ENCODE measurements at places on chromosomes 3 and 15. TPM values are rescaled to one million over a fixed set of nuclear protein-coding genes. Genes with fewer than 3 reads are reported as not detected.

TMC3 gene
- total RNA-seq, result not detected

IL20RB gene
- 1.6 TPM for total RNA-seq

OR5K2 gene
- not detected for total RNA-seq

RFC4 gene
- total RNA-seq, result 17.0 TPM

B3GNT5 gene
- total RNA-seq, result 22.0 TPM

PLSCR5 gene
- total RNA-seq, result 98.5 TPM

CLDN11 gene
- total RNA-seq, result 2.4 TPM

OXNAD1 gene
- total RNA-seq, result 8.9 TPM

CHRD gene
- not detected for total RNA-seq

CORO2B gene
- under 0.01 TPM for total RNA-seq

TRH gene
- not detected for total RNA-seq

NOX5 gene
- total RNA-seq, result 0.22 TPM

INSYN1 gene
- total RNA-seq, result under 0.01 TPM

CGNL1 gene
- total RNA-seq, result 0.33 TPM

SLC9A9 gene
- total RNA-seq, result under 0.01 TPM

SNURF gene
- 7.9 TPM for total RNA-seq

SLC2A2 gene
- 0.11 TPM for total RNA-seq

PPARG gene
- 49.5 TPM for total RNA-seq

ZNF620 gene
- 0.87 TPM for total RNA-seq

ZNF385D gene
- not detected for total RNA-seq

CP gene
- total RNA-seq, result not detected

FAM107A gene
- total RNA-seq, result not detected

SLC51A gene
- total RNA-seq, result not detected

SLC27A2 gene
- not detected for total RNA-seq

PAQR9 gene
- not detected for total RNA-seq

NPAP1 gene
- not detected for total RNA-seq

GABRR3 gene
- not detected for total RNA-seq

IL17RD gene
- total RNA-seq, result 0.54 TPM

DUOXA2 gene
- total RNA-seq, result not detected

STAC gene
- 0.79 TPM for total RNA-seq

CCK gene
- not detected for total RNA-seq

SNX33 gene
- 25.5 TPM for total RNA-seq

SERINC4 gene
- not detected for total RNA-seq

DPPA2 gene
- not detected for total RNA-seq

NANOGP8 gene
- not detected for total RNA-seq

CISH gene
- 1.5 TPM for total RNA-seq

TFG gene
- total RNA-seq, result 136 TPM

Data from placental epithelial cell (primary cell).